ENCODE measurements at places on chromosomes 5 and 9.

DNA sequence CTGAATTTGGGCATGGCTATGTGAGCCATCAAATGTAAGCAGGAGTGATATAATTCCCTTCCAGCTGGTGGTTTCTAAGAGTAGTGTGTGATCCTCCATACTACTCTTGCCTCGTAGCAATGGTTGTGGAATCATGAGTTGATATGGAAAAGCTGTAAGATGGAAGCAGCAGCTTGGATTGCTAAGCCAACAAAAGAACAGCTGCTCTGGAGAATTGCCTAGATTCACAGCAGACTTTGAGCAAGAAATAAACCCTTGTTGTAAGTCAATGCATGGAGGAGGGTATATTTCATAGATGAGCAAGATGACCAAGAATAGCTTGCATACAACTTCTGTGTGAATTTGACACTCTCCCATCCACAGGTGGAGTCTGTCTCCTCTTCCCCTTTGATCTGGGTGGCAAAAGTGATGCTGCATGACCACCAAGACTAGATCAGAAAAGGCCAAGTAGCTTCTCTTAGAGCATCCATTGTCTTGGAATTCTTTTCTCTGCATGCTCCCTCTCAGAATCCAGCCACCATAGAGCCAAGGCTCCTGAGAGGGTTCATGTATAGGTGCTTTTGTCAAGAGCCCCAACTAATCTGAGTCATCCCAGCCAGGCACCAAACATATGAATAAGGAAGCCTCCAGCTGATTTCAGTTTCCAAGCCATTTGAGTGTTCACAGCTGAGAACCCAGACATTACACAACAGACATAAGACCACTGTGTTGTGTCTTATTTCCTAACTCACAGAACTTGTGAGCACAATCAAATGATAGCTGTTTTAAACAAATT lies 79.0 kb downstream of the PRLR start:
- H3K4me3 ChIP-seq, result no peak overlapping the region
- no peak overlapping the region for H3K27ac ChIP-seq
- H3K4me1 ChIP-seq, result no peaks in the 10 kb centered on the region
- no peaks in the 10 kb centered on the region for H3K36me3 ChIP-seq
- no peaks in the 10 kb centered on the region for H3K27me3 ChIP-seq

- H3K4me3 ChIP-seq, result no peak overlapping the region
- H3K36me3 ChIP-seq, result no peaks in the 10 kb centered on the region
- peak; percentile 1 for DNase-seq
- no peaks in the 10 kb centered on the region for H3K4me1 ChIP-seq
- no peak overlapping the region for H3K27ac ChIP-seq
These were observed 311.2 kb downstream of the TRIM32 start for GRCh38 chr9:116998305-116998704.

GRCh38 chr5:137282216-137282615 lies 216.9 kb downstream of the SPOCK1 start:
- no peak overlapping the region for H3K4me3 ChIP-seq
- no peaks in the 10 kb centered on the region for H3K4me1 ChIP-seq
- no peaks in the 10 kb centered on the region for H3K36me3 ChIP-seq
- H3K27ac ChIP-seq, result no peak overlapping the region
- DNase-seq, result no peak
- H3K27me3 ChIP-seq, result no peaks in the 10 kb centered on the region

DNA sequence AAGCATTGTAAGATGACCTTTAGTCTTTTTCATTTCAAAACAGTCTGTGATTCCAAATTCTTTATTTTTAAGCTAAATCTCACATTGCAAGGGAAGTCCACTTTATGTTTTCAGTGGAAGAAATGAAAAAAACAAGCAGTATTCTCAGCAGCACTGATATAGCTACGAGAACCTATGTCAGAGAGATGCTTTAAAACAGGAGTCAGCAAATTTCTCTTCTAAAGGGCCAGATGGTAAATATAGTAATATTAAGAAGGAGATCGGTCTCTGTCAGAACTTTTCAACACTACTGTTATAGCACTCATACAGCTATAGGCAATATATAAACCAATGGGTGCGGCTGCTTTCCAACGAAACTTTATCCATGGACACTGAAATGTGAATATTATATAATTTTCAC lies 18.7 kb downstream of the IL31RA start:
- no peaks in the 10 kb centered on the region for H3K27me3 ChIP-seq
- no peak overlapping the region for H3K4me3 ChIP-seq
- H3K27ac ChIP-seq, result no peak overlapping the region

- H3K27me3 ChIP-seq, result no peaks in the 10 kb centered on the region
- H3K4me3 ChIP-seq, result no peak overlapping the region
- DNase-seq, result no peak
- no peaks in the 10 kb centered on the region for H3K36me3 ChIP-seq
These were observed 47.3 kb downstream of the MED27 start for GRCh38 chr9:132032238-132032950.

Measured in fibroblast of lung (primary cell).